Inflammatory macrophage treated with lipopolysaccharide for 4 hours (primary cell): ENCODE measurements at places on chromosomes 12 and 14.

DNA sequence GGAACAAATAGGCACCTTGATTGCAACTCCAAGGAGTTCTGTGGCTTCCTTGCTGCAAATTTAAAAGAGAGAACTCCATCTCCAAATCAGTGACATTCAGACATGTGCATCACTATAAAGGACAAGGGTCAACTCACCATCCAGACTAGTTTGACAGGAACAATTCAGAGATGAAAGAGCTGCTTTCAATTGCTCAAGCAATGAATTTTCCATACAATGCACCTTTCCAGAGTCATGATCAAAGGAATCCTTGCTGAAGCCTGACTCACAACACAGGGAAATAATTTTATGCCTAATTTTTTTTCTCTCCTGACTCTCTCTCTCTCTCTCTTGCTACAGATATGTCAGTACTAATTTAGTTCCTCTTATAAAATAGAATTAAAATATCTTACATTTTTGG, 380.5 kb upstream of the GARIN6 start:
- DNase-seq, result no peak

GRCh38 chr14:99707921-99708320, 23.8 kb downstream of the CYP46A1 start:
- DNase-seq, result no peak

DNA sequence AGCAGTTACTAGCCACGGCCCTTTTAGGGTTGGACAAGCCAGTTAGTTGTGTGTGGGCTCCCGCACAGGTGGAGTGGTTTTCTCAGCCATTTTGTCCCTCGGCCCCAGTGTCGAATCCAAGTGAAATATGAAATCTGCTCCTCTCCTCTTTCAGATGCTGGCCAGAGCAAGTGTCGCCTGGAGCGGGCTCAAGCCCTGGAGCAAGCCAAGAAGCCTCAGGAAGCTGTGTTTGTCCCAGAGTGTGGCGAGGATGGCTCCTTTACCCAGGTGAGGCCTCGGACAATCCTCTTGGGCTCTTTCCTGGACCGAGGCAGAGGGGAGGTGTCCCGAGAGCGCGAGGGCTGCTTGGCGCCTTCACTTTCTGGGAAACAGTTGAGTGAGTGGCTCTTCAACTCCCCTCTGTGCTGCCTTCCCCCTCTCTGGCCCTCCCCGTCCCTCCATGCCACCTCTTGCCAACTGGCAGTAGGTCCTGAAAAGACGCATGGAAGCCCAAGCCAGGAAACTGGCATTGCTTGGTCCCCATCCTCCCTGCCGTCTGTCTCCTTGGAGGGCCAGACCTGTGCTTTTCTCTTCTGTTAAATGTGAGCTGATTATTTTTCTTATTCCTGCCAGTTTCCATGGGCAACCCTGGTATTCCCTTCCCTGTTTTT, 74.2 kb downstream of the SMOC1 start:
- DNase-seq, result no peak

DNA sequence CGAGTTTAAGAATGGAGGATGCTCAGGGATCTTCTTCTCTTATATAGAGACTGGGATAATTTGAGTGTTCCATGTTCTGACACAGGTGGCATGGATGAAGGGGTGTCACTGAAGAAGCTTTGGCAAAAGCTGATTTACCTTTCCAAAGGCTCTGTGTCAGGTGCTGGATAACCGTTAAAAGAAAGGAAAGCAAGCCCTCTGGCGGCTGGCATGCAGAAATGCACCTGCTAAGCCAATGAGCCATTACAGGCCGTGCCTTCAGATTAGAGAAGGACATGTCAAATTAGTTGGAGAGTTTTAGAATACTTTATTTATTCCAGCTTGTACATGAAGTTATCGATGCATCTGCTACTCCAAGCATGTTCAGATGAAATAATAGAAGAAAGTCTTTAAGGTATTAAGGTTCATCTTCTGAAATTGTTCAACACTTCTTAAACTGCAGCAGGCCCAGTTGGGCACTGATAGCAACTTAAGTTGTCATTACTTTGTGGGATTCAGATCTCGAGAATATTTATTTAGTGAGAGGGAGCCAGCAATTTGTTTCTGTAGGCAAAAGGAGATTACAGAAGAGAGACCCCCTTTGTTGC, 678.2 kb downstream of the NRXN3 start:
- DNase-seq, result peak; percentile 10

- no peak for DNase-seq
These were observed 126.0 kb upstream of the HIF1A start for GRCh38 chr14:61569308-61569707.

GRCh38 chr12:54220092-54220557, 31.3 kb upstream of the SMUG1 start:
- DNase-seq, result peak; percentile 48

DNA sequence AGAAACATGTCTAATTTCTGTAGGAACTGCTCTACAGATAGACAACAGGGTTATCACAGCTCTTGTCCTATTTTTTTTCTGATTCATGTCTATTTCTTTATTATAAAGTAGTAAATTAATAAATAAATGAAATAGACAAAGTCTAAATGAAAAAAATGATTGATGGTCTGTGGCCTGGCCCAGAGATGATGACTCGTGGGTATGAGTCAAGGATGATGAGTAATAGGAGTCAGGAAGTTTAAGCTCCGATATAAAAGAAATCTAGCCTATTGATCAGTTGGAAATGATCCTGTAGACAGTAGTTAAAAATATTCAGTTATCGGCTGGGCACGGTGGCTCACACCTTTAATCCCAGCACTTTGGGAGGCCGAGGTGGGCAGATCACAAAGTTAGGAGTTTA, 90.6 kb upstream of the RTL1 start:
- DNase-seq, result no peak

GRCh38 chr12:87676731-87677130, 352.5 kb downstream of the C12orf50 start:
- DNase-seq, result no peak

GRCh38 chr14:52399921-52400595, 85.9 kb downstream of the PTGER2 start:
- DNase-seq, result no peak

DNA sequence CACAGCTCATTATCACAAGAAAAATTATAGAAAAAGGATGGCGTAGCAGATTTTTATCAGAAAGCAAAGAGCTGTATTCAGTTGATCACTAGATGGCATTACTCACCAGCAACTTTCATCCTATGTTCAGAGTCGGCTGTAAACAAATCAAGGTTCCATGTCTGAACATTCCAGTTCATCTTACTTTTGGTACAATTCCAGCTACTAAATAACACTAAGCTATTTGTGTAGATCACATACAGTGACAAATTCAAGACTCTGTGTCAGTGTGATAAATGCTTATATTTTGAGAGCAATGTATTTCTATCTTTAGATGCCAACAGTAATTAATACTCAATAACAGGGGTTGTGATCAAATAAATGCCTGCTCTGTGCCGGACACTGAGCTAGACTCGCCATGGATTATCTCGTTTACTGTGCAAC, 30.1 kb downstream of the NRDE2 start:
- DNase-seq, result peak; percentile 36

DNA sequence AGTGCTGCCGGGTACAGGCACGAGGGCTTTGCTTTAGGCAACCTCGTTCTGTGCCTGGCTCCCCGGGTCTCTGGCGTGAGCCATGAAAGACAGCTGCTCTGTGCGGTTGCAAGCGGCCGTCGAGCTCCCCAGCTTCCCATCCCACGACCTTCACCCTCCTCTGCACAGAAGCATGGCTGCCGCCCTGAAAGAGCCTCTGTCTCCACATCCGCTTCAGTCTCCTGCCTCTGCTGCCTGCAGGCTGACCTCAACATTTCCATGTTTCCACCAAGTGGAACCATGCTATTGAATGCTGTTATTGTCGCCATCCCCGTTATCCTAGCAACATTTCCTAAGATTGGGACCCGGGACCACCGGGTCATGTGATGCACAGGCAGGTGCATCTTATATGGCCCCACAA, 57.1 kb downstream of the KDM2B start:
- no peak for DNase-seq

DNA sequence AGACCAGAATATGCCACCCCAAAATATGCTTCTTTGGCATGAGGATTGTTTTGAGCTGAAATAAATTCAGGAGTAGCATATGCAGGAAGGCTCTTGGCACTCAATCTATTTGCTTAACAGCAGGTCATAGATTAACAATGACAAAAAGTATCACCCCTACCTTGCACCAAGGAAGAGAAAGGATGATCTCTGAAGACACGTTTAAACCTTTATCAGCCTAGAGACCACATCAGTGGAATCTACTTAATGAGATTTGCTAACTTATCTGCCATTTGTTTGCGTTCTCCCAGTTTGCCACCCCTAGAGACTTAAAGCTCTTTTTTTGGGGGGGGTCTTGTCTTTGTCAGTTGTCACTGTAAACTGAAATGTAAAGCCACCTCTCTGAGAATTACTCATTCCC, 1278.7 kb upstream of the USP15 start:
- DNase-seq, result no peak

GRCh38 chr14:101928415-101928841, 35.9 kb upstream of the DYNC1H1 start:
- DNase-seq, result no peak

DNA sequence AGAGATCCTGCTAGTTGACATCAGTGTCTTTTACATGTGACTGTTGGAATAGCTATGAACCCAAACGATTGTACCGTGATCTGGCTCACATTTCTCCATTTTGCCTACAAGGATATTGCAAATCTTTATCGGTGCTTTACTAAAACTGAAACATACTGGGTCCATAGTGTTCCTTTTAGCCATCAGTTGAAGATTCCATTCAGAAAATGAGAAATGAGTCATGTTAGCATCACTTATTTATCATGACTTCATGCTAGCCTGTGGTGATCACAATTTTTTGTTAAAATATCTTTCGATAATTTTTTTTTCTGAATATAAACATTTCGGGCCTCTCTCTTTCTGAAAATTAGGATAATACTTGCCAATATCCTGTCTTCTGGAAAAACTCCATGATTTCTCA, 210.3 kb downstream of the EGLN3 start:
- no peak for DNase-seq

GRCh38 chr14:57609192-57610075, 115.8 kb upstream of the CCDC198 start:
- DNase-seq, result no peak

DNA sequence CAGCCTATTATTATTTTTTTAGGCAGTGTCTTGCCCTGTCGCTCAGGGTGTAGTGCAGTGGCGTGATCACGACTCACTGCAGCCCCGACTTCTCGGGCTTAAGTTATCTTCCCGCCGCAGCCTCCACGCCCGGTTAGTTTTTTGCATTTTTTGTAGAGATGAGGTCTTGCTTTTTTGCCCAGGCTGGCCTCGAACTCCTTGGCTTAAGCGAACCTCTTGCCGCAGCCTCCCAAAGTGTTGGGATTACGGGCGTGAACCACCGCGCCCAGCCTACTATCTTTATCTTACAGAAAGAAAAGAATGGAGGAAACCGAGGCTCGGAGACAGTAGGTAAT, 507 bp upstream of the PTPN11 start:
- peak; percentile 1 for DNase-seq

DNA sequence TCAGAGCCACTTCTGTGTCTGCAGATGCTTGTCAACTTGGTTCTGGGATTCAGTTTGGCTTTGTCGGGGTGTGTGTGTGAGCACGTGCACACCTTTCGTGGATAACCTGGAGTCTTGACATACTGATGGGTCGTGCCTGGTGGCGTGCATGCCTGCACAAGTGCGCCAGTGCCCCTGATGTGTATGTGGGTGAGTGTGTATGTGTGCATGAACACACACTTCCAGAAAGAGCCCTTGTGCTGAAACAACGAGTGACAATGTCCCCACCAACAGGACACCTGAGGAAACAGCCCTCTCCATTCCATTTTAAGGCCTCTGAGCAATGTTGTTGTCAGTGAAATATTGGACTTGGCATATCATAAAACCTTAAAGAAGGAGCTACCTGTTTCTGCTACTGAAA, 53.9 kb downstream of the SMUG1 start:
- no peak for DNase-seq

GRCh38 chr12:54650409-54650808, 2.2 kb upstream of the DCD start:
- no peak for DNase-seq

- peak; percentile 59 for DNase-seq
These were observed 457.7 kb upstream of the TMEM132C start for GRCh38 chr12:127809275-127809674.

DNA sequence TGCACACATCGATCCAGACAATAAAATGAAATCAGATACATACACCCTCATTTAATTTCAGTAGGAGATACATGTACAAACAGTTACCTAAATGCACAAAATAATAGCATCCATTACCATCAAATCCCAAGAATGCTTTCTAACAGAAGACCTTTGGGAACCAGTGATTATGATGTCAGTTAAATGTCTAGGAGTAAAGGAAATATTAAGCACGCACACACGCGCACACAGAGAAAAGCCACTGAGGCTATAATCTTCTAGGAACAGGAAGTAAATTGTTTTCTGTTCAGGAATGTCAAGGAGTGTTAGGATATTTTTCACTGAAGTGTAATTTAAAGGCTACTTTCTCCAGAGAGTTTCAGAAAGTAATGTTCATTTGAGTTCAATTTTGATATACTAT, 250.1 kb downstream of the MDGA2 start:
- no peak for DNase-seq

DNA sequence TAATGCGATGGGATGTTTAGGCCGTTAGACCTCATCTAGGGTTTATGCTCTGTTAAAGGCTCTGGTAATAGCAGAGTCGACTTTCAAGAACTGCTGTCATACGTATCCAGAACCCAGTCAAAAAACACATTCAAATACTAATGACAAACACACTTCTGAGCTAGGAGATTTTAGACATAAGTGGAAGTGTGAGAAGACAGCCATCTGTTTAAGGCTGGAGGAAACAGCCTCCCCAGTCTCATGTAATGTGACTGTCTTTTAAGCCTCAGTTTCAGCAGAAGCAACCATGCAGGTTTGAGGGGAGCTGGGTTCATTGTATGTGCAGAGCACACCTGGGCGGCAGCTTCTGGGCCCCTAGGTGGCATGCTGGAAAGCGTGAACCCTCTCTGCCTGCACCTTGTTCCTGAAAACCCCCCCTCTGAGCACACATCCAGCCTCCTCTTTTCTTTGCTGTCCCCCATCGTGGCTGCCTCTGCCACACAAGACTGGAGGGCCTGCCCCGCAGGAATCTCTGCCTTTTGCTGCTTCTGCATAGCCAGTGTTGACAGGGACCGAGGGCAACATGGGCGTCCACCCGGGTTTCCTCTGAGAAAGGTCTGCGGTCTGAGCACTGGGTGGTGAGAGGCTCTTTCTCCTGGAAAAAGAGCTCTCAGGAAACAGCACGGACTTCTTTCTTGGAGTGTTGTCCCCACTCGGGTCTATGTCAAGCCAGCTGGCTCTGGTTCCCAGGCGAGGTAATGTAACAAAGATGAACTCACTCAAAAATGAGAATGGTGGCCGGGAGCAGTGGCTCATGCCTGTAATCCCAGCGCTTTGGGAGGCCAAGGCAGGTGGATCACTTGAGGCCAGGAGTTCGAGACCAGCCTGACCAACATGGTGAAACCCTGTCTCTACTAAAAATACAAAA, 11.6 kb downstream of the WNT5B start:
- DNase-seq, result no peak

GRCh38 chr14:95525999-95526398, 8.9 kb upstream of the GLRX5 start:
- no peak for DNase-seq

- no peak for DNase-seq
These were observed 77.1 kb downstream of the TTLL5 start for GRCh38 chr14:75738192-75738591.

GRCh38 chr14:48274826-48275225, 599.4 kb upstream of the MDGA2 start:
- DNase-seq, result no peak
